ENCODE measurements at places on chromosomes 16 and 17. TPM values are rescaled to one million over a fixed set of nuclear protein-coding genes. Genes with fewer than 3 reads are reported as not detected.
A peak's percentile ranks its signal among the peaks of the same experiment; 100 is the strongest.

- no peak for DNase-seq
Observed at GRCh38 chr17:1221209-1221608, 41.4 kb upstream of the ABR start.

- no peak for DNase-seq
Observed at GRCh38 chr17:57870283-57870635, 20.4 kb upstream of the MRPS23 start.

The HS3ST3B1 gene
- 14.1 TPM for total RNA-seq

- no peak for DNase-seq
Observed at GRCh38 chr17:33009636-33010035, 18.0 kb downstream of the SPACA3 start.

DNA sequence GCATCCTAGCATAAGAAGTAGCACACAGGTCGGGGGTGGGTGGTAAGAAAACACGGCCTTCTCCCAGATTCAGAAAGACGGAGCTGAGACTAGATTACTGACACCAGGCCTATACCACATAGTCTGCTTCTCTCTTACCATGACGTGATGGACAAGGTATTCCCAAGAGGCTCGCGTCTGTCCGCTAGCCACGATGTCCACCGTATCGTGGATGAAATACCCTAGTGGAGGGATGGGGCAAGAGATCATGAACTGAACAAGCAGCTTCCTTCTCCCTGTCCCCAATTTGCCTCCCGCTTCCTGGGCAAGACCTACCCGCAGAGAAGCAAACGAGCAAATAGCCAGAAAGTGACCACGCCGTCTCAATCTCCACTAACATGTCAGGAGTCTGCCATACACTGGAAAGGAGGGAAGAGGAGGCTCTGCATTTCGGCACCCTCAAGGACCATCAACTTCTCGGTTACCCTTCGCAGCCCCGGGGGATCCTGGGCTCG is 820 bp downstream of the TLCD1 start:
- DNase-seq: no peak

GRCh38 chr16:67197704-67198103 is 1.2 kb upstream of the ELMO3 start:
- no peak for DNase-seq

- no peak for DNase-seq
Observed at GRCh38 chr17:1379930-1380313, 20.1 kb downstream of the YWHAE start.

The EARS2 gene
- 48.4 TPM for total RNA-seq

The CACNG3 gene
- not detected for total RNA-seq

- DNase-seq: no peak
Observed at GRCh38 chr17:31388770-31389656, 2.5 kb upstream of the RAB11FIP4 start.

GRCh38 chr17:78588258-78589030 is 11.2 kb upstream of the DNAH17 start:
- DNase-seq: no peak

DNA sequence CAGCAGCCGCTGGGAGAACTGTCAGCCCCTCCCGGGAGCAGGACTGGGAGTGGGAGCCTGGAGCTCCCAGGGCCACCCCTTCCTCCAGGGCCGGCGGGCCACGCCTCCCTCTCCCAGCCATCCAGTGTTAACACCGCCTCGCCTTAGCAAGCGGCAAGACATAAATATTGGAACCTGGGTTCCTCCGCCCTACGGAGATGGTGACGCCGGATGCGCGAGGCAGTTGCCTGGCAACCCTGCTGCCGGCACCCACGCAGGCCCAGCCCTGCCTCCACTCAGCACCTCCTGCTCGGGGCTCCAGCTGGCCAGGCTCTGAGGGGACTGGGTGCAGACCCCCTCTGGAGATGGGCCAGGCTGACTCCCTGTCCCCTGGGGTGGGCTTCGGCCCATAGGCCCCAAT is 27.4 kb upstream of the CACNA1H start:
- no peak for DNase-seq

GRCh38 chr16:53065461-53066061 is 10.8 kb downstream of the CHD9 start:
- no peak for DNase-seq

GRCh38 chr16:80804526-80805383 is at the start of gene CDYL2:
TSS of gene CDYL2 (minus strand) at chr16:80804598. CDS start at chr16:80804173, 425 bp downstream.
- no peak for DNase-seq

The PRSS36 gene
- total RNA-seq: 0.38 TPM

The MT4 gene
- total RNA-seq: not detected

The TBC1D3K gene
- not detected for total RNA-seq

GRCh38 chr16:2499454-2499853 is 14.3 kb upstream of the ATP6V0C start:
- no peak for DNase-seq

The EPN3 gene
- not detected for total RNA-seq

The TPSAB1 gene
- total RNA-seq: not detected

- DNase-seq: no peak
Observed at GRCh38 chr17:75151930-75152329, 2.4 kb downstream of the JPT1 start.

- DNase-seq: no peak
Observed at GRCh38 chr17:79046916-79047280, 22.9 kb downstream of the C1QTNF1 start.

DNA sequence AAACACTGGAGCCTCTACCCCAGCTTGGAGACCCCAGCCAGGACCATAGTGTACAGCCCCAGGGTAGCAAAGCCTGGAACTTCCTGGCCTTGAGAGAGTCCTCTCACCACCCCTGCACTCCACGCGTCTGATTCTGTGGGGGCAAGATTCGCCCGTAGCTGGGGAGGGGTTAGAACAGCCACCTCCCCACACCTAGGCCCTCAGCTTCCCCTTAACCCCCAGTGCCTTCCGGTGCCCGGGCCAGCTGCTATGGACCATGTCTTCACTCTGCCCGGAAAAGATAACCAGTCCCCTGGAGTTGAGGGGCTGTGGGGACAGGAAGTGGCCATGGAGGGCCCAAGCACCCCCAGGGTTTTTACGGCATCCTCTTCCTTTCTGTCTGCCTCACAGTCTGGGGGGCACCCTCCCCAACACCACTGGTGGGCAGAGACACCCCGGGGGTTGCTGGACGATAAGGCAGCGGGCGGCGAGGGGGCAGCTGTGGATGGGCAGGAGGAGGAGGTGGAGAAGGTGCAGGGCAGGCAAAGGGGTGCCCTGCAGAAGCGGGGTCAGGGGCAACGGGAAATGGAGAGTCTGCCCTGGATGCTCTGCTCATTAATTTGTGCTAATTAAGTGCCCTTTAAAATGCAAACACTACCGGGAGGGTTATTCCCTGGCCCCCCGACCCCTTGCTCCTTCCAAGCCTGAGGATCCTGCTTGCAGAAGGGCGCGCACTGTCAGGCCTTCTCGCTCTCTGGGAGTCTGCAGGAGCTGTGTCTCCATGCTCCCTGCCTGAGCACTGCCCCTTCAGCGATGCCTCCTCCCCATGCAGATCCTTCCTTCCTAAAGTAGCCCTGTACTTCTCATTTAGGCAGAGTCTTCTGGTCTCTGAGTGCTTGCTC is 2.4 kb downstream of the PRSS27 start:
- no peak for DNase-seq

DNA sequence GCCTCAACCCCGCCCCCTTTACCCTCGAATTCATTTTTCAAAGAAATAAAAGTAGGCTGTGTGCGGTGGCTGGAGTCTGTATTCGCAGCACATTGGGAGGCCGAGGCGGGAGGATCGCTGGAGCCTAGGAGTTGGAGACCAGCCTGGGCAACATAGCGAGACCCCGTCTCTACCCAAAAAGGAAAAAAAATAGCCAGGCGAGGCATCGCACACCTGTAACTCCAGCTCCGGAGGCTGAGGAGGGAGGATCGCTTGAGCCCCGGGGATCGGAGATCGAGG is 671 bp upstream of the TOP2A start:
- no peak for DNase-seq

- DNase-seq: no peak
Observed at GRCh38 chr16:53091466-53092211, 36.8 kb downstream of the CHD9 start.

The NAA60 gene
- total RNA-seq: 4.6 TPM

The TNS4 gene
- not detected for total RNA-seq

DNA sequence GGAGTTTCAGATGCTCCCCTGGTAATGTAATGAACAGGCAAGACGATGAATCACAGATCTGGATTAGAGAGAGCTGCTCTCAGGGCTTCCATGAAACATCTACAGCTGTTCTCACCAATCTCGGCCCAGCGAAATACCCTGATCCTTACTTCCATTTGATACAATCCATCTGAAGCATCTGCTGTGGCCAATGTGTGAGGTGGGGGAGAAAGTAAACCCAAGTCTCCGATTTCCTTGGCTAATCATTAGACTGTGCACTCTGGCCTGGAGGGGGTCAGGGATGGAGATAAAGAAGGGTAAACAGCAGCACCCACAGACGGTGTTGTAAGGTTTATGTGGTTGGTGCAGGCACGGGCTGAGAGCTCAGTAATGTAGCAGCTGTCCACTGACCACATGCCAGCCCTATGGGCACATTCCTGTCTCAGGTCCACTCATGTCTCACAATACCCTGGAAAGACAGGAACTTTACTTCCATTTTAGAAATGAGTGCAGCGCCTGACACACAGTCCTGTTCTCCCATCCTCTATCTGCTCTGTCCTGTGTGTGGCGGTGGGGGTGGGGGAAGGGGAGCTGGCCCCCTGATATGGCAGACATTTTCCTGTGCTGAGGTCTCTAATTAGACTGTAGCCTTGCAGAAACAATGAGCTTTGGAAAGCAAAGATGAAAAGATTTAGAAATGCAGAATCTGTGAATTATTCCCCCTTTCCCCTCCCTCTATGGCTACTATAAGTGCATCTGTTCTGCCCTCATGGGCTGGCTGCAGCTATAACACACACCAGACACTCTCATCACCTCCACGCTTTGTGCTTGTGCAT is 48.3 kb upstream of the ERN1 start:
- DNase-seq: no peak

The CCDC47 gene
- total RNA-seq: 125 TPM

The CDH3 gene
- total RNA-seq: 4.9 TPM

The MT1F gene
- total RNA-seq: not detected

DNA sequence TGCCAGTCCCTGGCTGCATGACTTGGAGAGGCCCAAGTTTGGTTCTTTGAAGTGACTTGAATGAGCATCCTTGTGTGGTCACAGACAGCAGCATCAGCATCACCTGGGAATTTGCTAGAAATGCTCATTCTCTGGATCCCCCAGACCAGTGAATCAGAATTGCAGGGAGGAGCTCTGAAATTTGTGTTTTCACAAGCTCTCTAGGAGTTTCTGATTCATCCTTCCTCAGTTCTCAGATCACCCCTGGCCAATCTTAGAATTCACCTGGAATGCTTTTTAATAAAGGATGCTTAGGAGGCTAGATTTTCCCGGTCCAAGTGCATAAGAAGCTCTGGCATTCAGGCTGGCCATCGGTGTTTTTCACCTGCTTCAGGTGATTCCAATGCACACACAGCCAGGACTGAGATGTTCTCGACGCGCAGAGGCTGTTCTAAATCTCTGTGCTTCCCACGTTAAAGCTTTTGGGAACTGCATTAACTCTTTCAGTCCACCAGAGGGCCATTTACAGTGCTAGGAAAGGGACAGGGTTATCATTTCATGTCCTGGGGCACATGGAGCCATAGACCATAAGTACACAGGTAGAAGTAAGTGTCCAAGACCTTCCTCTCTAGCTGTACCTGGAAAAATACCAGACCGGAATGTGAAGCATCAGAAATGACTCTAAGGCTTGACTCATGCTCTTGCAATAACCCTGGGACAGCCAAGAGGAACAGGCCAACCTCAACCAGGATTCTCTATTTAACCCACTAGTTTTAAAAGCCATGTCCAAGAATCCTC is 85.7 kb upstream of the XYLT1 start:
- DNase-seq: peak; percentile 46

GRCh38 chr17:53950207-53950857 is 127.6 kb downstream of the KIF2B start:
- no peak for DNase-seq

GRCh38 chr16:25568991-25569390 is 122.8 kb upstream of the HS3ST4 start:
- no peak for DNase-seq

DNA sequence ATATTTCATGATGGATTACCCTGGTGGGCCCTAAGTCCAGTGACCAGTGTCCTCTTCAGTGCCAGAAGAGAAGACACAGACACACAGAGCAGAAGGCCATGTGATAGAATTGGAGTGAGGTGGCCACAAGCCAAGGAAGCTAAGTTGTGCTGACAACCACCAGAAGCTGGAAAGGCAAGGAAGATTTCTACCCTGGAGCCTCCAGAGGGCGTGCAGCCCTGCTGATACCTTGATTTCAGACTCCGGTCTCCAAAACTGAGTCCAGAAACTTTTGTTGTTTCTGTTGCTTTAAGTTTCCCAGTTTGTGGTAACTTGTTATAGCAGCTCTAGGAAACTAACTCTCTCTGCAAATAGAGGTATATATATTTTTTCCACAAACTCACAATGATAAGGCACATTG is 396.6 kb upstream of the ASIC2 start:
- DNase-seq: no peak

The FNDC8 gene
- total RNA-seq: not detected

The GRB7 gene
- not detected for total RNA-seq

- DNase-seq: peak; percentile 71
Observed at GRCh38 chr16:11621920-11622651, 35.4 kb upstream of the LITAF start.

DNA sequence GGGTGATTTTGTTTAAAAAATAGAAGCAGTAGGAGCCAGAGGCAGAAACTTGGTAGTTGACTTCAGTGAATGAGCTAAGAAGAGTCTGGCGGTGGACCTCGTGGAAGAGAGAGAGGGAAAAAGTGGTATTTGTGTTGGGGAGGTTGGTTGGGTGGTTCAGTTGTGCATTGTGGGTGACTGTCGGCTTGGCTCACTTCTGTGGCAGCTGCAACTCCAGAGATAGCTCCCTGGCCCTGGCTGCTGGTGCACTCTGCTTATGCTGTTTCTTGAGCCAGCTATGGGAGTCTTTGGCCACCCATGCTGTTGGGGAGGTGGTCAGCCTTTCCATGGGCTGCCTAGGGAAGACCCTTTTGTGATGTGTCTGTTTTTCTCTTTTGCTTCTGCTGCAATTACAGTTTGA is 50.4 kb upstream of the CRISPLD2 start:
- no peak for DNase-seq

- peak; percentile 10 for DNase-seq
Observed at GRCh38 chr17:32551186-32551955, 64.6 kb downstream of the CDK5R1 start.

GRCh38 chr17:56176091-56176490 is 22.8 kb downstream of the ANKFN1 start:
- peak; percentile 93 for DNase-seq

DNA sequence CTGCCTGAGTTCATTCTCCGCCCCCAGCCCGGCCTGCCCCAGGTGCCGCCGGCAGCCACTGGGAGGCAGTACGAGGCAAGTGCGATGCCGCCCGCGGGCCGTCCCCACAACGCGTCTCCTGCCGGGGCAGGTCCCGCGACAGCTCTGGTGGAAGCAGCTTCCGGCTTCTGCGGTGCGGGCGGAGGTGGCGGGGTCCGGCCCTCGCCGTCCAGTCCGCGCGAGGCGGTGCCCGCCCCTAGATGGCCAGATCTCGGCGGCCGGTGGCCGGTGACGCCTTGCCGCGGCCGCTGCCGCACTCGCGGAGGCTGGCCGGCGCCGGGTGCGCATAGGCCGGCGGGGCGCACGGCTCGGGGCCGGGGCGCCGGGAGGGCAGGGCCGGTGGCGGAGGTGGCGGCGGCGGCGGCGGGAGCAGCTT is 1.8 kb downstream of the GJD3 start:
- peak; percentile 81 for DNase-seq
